ENCODE measurements at places on chromosomes 13 and 19. TPM values are rescaled to one million over a fixed set of nuclear protein-coding genes. Genes with fewer than 3 reads are reported as not detected.

FIZ1 gene
- total RNA-seq = 5.0 TPM

KLK15 gene
- not detected for total RNA-seq

PDE4C gene
- 0.20 TPM for total RNA-seq

SIAH3 gene
- total RNA-seq = not detected

ETV2 gene
- not detected for total RNA-seq

FSD1 gene
- total RNA-seq = not detected

HPN gene
- not detected for total RNA-seq

GPC5 gene
- 0.07 TPM for total RNA-seq

All from NCI-H460 (cell line).